Activated CD4-positive, alpha-beta T cell treated with anti-CD3 and anti-CD28 coated beads for 36 hours (primary cell): ENCODE measurements at places on chromosomes 1 and 21. TPM values are rescaled to one million over a fixed set of nuclear protein-coding genes. Genes with fewer than 3 reads are reported as not detected.

The CAMK2N1 gene
- 0.49 TPM for total RNA-seq

The SLC44A3 gene
- total RNA-seq = not detected

The EVA1C gene
- total RNA-seq = 9.3 TPM

The FAM131C gene
- 0.23 TPM for total RNA-seq

The DIO1 gene
- not detected for total RNA-seq

The TEX38 gene
- total RNA-seq = 0.18 TPM

The ANKRD65 gene
- not detected for total RNA-seq

The MAP1LC3C gene
- total RNA-seq = not detected

The OR2T12 gene
- not detected for total RNA-seq

The CFAP141 gene
- not detected for total RNA-seq

- no peak for DNase-seq
Measured at GRCh38 chr1:246582301-246583055, 16.2 kb downstream of the CNST start.

GRCh38 chr1:114216431-114217173 is 62.9 kb upstream of the SYT6 start:
- no peak for DNase-seq

DNA sequence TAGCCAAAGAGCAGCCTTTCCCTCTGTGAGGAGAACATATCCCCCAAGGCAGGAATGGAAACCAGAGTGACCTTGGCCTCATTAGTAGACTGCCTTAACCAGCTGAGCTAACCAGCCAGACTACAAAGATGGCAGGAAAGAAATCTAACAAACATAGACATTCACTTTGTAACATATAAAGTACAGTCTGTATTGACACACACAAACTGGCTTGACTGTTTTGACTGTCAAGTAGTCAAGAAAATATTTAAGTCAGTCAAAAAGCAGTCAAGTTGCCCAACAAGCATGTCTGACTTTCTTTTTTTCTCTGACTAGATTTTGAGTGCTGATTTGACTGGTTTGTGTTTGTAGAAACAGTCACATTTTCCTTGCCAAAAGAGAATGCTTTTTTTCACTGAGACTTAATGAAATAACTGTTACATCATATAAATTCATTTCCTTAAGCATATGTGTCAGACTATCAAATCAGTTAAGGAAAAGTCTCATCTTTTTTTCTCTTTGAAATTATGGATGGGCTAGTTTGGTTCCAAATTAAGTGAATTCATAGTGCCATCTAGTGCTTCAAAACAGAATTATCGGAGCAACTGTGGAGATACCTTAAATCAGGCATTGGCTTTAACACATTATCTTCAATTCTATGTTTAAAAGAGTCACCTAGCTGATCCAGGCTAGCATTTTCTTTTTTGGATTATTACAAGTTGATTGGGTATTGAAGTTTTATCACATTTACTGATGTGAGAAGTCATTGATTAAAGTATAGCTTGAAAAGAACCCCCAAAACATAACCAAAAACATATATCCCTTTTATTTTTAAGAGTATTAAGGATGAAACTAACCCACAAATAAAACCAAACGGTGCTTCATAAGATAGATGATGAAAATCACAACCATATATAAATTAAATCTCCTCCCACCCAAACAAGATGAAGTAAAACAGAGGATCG is 75.0 kb downstream of the ATP6V1G3 start:
- DNase-seq = no peak

DNA sequence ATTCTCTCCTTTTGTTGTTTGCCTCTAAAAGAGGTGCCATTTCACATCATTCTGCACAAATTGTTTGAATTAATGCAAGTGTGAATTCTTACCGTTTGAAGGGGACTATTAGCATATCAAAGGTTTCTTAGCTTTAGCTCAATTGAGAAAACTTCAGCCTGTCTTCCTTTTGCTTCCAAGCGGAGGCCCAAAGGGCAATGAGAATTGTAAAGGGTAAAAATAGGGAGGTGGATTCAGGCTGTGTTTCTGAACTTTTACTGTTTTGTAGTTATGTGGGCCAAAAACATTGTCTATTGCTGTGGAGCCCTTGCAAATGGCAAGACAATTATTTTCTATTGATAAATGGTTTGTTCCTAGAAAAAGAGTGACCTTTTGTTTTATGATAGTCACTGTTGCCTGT is 3.6 kb downstream of the ADGRL2 start:
- DNase-seq = no peak

DNA sequence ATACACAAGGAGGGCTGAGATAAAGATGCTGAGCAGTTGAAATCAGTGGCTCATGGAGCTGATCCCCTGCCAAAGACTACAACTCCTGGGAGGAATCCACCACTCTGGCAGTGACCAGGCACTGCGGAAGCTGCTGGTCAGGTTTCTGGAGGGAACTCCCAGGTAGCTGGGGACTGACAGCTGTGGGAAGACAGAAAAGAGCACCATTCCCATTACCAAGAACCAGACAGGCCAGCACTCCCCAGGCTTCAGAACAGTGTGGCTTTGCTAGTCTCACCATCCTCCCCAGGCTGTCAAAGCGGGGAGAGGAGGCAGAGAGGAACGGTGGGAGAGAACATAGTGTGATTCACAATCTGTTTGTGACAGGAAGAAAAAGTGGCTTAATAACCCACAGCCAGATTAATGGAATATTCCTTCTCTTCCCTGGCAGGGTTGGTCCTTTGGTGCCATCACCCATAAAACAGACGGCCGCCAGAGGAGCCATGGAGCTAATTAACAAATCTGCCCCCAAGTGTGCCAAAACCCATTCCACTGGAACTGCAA is 92.1 kb downstream of the MAB21L3 start:
- no peak for DNase-seq

DNA sequence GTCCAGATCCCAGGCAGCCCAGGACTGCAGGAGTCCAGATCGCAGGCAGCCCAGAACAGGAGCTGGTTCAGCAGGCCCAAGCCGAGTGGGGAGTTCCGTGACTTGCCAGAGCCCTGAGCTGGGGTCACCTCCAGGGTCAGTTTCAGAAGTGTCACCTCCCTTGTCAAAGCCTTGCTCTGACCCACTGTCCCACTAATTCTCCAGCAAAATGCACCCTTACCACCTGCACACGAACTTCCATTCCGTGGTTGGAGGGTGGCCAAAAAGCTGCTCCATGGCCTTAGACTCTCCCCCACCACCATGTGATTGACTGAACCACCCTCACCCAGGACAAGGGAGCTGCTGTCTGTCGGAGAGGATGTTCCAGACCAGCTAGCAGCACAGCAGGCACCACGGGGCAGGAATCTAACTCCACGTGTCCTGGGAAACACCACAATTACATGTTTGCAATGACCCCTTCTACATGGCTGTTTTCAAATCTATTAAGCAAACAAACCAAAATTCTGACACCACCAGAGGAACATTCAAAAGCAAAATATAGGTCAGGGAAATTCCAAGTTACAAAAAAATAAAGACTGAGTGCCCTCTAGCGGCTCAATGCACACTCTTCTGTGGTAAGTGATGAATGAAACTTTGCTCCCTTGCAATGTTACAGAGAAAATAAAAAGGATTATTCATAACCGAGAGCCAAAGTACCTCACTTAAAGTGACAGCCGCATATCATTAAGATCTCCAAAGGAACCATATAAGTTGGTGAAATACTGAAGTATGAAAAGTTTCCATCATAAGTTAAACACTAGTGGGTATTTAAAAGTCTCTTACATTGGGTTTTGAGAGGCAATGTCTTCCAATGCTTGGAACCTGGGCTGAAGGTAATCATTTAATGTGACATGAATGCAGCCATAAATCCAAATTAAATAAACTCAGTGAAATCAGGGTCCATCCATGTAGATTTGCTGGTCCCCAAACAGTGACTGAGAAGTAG is 76.3 kb downstream of the NPHP4 start:
- peak; percentile 60 for DNase-seq

- DNase-seq = peak; percentile 28
Measured at GRCh38 chr21:34061983-34062382, 11.4 kb upstream of the MRPS6 start.

GRCh38 chr21:41927727-41928409 is 25.9 kb downstream of the C2CD2 start:
- DNase-seq = peak; percentile 52

- DNase-seq = no peak
Measured at GRCh38 chr1:42838482-42839190, 7.8 kb upstream of the ZNF691 start.

DNA sequence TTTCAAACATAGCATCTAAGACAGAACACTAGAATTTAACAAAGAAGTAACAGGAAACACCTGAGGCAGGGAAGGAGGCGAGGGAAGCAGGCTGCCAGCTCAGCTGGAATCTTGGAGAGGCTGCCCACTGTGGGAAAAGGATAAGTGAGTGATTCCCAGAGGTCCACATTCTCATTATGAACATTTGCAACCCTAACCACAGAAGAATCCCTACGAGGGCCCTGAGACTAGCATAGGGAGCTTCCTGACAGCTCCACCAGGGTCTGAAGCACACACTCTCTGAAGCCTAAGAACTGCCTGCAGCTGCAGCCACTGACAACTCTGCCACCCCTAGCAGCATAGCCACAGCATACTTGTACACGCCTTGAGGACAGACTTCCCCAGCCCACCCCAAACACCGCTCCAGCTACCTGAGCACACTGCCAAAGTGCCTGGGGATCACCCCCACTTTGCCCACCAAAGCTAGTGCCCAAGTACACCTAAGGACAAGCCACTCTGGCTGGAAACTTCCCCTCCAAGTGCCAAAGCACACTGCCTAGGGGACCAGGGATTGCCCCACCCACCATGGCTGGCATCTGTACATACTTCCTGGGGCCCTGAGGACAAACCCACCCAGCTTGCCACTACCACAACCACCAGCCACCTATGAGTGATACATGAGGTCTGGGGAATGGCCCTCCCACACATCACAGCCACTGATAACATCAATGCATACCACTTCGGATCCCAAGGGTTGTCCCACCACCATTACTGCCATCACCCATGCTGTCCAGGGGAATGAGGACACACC is 76.6 kb upstream of the GUCA2A start:
- no peak for DNase-seq

DNA sequence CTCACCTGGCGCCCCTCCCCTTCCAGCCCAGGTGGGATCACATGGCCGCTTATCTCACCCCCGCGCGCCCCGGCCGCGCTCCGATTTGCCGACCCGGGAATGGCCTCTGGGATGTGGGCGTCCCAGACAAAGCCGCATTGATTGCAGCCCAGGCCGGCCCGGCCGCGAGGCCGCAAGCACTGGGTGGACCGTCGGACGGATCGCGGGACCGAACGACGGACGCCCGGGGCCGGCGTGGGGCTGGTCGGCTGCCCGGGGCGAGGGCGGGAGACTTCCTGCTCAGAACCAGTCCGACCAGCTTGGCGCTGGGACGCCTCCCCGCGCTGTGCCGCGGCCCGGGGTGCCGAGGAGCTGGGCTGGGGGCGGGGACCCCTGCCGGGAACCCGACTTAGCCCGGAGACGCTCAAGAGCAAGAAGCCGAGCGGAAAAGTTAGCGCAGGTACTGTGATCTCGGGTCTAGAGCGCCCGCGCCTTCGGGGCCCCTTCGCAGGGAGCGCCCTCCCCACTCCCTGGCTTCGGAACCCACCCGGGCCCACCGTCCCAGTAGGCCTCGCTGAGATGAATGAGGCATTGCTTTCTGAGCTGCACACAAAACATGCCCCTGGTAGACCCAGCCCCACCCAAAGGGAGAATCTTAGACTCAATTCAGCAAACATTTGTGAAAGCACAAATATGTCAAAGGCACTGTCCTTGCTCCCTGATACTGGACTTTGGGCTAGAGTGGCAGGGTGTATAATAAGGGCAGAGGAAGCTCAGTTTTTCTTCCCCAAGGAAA is 415 bp upstream of the LAD1 start:
- no peak for DNase-seq

DNA sequence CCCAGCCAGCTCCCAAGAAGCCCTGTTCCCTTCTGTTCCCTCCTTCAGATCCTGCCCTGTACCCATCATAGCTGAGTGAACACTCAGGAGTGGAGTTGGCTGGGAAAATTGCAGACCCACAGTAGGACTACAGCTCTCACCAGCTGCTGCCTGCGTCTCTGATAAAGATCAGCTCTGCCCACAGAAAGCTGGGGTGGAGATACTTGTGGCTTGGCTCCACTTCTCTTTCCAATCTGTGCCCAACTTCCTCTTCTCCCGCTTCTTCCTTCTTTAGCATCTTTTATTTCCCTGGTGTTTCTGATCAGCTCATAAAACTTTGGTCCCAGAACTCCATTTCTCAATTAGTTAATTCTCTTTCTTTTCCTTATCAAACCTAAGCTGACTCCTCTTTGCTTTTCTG is 5.5 kb upstream of the CD1A start:
- DNase-seq = no peak

DNA sequence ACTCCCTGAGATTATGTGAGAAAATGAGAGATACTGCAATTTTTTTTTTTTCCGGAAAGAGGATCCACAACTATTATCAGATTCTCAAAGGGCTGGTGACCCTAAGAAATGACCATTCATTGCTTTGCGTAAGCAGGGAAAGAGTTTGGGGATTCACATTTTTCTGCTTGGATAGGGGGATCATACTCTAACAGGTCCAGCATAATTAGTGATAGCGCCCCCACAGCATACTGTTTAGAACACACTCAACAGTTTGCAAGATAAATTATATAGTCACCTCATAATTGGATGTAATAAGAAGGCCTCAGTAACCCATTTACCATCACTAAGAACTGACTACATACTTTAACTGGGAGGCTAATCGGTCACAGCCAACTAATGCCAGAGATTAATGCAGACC is 1.9 kb downstream of the CCT3 start:
- no peak for DNase-seq

DNA sequence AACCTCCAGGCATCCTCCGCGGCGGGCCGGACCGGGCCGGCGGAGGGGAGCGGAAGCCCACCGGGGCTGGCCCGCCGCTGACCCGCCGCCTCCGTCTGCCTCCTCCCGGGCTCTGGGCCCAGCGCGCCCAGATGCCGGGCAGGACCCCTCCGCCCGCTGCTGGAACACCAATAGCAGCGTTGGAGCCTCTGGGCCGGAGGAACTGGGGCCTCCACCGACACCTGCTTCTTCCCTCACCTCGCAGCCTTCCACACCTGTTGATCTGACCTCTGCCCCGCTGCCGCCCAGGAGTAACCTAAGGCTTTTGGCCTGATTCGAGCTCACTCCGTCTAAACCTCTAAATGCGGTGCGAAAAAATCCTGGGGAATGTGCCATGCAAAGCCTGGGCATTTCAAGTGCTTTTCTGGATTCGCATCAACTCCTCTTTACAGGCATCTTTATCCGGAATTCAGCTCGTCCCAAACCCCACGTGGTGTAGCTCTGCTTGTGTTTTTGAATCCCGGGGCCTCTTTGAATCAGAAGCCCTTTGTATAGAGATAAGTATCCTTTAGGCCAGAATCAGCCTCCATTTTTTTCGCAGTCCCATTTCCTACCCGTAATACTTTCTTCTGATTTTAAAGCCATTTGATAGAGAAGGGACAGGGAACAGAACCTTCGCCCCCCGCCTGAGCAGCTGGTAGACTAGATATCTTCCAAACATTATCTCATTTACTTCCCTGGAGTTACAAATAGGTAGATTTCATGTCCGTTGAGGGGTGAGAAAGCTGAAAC is 680 bp upstream of the CNN3 start:
- peak; percentile 6 for DNase-seq

- no peak for DNase-seq
Measured at GRCh38 chr1:81876901-81877733, 76.4 kb downstream of the ADGRL2 start.

- DNase-seq = no peak
Measured at GRCh38 chr21:37800057-37800455, 116.2 kb downstream of the KCNJ6 start.
